CD4-positive, alpha-beta T cell (primary cell): ENCODE measurements at places on chromosomes 6 and 20. TPM values are rescaled to one million over a fixed set of nuclear protein-coding genes. Genes with fewer than 3 reads are reported as not detected.

The CDYL gene
- 23.8 TPM for total RNA-seq

The TRIM40 gene
- not detected for total RNA-seq

The GRIK2 gene
- total RNA-seq = not detected

The AHCY gene
- 16.7 TPM for total RNA-seq

The LRRN4 gene
- total RNA-seq = 0.17 TPM

The ADGB gene
- not detected for total RNA-seq

The PDE7B gene
- total RNA-seq = 0.34 TPM

The IL17F gene
- not detected for total RNA-seq

The PBX2 gene
- total RNA-seq = 62.0 TPM

The FAM209B gene
- total RNA-seq = 3.9 TPM

The SMLR1 gene
- total RNA-seq = not detected

The MAS1 gene
- total RNA-seq = not detected

The ADGRF5 gene
- total RNA-seq = not detected

The BPIFB2 gene
- total RNA-seq = not detected

The GNAS-AS1 gene
- total RNA-seq = not detected

The BEND6 gene
- total RNA-seq = not detected

The C6orf120 gene
- total RNA-seq = 19.7 TPM

The FOXQ1 gene
- total RNA-seq = not detected

The SLC35D3 gene
- total RNA-seq = not detected

The PDYN gene
- not detected for total RNA-seq

The CD24 gene
- not detected for total RNA-seq

The TREML1 gene
- not detected for total RNA-seq

The PLTP gene
- not detected for total RNA-seq

The OTOR gene
- not detected for total RNA-seq

The ZSCAN23 gene
- total RNA-seq = 0.78 TPM

The OPN5 gene
- total RNA-seq = not detected

The EDN3 gene
- total RNA-seq = 1.4 TPM

The CSNK2B gene
- 88.0 TPM for total RNA-seq

The RAET1L gene
- not detected for total RNA-seq

The MOCS1 gene
- 2.0 TPM for total RNA-seq

The PKIB gene
- 1.1 TPM for total RNA-seq

The SLC22A23 gene
- 13.6 TPM for total RNA-seq

The SLC17A1 gene
- not detected for total RNA-seq

The F13A1 gene
- total RNA-seq = 0.38 TPM

The MUC21 gene
- not detected for total RNA-seq

The EYA4 gene
- total RNA-seq = not detected

The PFDN6 gene
- total RNA-seq = 11.7 TPM

The CD40 gene
- 1.0 TPM for total RNA-seq

The TAGAP gene
- 261 TPM for total RNA-seq

The PXDC1 gene
- total RNA-seq = 0.17 TPM

The MYCT1 gene
- total RNA-seq = not detected

The CFAP61 gene
- total RNA-seq = not detected

The TREML2 gene
- total RNA-seq = 0.91 TPM

The TBXT gene
- not detected for total RNA-seq

The CD93 gene
- 1.1 TPM for total RNA-seq

The ANKEF1 gene
- 1.3 TPM for total RNA-seq

The BICRAL gene
- 15.8 TPM for total RNA-seq

The CBLN4 gene
- not detected for total RNA-seq

The TNFAIP3 gene
- total RNA-seq = 3,885 TPM

The TRIM10 gene
- not detected for total RNA-seq

The NNAT gene
- not detected for total RNA-seq

The CRYBG1 gene
- total RNA-seq = 59.4 TPM

The HTR1E gene
- total RNA-seq = not detected

The LRRC73 gene
- total RNA-seq = 0.45 TPM

The TUBB2A gene
- 54.3 TPM for total RNA-seq

The EPB41L1 gene
- 0.25 TPM for total RNA-seq

The PLCB4 gene
- not detected for total RNA-seq
